ENCODE measurements at places on chromosomes 2 and 18.

DNA sequence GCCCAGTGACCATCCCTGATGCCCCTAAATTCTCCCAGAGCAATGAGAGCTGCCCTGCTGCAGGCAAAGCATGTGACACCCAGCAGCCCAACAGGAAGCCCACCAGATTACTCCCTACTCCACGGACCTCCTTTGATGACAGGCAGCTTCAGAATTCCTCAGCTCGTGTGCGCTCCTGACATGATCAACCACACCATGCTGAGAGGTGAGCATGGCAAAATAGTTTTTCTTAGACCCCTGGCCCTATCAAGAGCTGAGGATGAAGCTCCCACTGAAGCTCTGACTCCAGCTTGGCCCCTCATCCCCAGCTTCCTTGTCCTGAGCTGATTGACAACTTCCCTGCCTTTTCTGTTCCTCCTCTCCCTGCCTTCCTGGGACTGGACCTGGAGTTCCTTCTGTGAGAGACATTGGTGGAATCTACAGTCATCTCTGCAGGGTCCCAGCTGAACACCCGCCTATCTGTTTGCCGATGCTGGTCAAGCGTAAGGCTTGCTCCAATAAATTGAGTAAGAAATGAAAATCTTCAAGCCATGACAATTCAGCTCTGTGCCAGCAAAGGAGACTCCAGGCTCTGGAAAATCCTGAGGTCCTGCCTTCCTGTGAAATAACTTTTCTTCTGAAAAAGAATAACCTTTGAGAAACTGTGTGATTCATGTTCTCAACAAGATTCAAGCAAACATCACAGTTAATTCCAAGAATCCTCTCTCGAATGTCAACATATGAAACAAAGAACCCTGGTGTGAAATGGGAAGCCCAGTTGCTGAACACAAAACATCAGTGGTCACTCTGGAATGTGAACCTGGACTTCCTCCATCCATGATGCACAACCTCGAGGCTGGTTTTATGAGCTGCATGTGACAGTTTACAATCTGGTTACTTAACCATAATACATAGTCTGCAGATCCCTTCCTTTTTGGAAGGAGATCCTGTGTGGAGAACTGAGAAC lies 201.1 kb downstream of the SPP2 start:
- no peak for DNase-seq

GRCh38 chr2:7971841-7972240 lies 710.0 kb upstream of the ID2 start:
- no peak for DNase-seq

DNA sequence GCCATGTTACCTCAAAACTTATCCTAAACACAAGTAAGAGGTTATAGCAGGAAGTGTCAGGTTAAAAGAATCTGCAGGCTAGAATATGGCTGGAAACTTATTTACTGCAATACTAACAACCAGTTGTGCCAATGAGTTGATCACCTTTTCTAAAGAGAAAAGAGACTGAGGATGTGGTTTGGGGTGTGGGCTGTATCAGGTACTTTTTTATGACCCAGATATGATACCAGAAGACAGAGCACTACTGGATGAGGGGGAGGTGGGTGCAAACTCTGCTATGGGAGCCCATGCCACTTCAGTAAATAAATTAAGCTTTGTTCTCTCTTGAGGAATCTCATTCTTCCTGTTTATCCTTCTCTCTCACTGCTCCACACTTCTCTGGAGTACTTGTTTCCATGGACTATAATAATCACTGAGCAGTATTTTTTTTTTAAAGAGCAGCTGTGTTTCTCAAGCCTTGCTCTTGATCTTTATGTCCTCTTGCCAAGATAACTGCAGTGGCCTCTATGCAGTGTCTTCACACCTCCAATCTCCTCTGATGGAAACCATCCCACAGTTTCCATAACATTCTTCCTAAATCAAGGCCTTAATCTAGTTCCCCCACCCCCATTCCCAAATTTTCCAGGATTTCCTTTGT lies 51.2 kb upstream of the NOSTRIN start:
- DNase-seq, result no peak

GRCh38 chr18:72986103-72986502 lies 118.3 kb upstream of the NETO1 start:
- DNase-seq, result no peak

- no peak for DNase-seq
These were observed 1879.4 kb upstream of the PIK3C3 start for GRCh38 chr18:40075616-40076015.
